ENCODE measurements at places on chromosomes 3 and 15.
A peak's percentile ranks its signal among the peaks of the same experiment; 100 is the strongest.

GRCh38 chr3:168162172-168162571 is 66.4 kb upstream of the GOLIM4 start:
- no peak for DNase-seq

DNA sequence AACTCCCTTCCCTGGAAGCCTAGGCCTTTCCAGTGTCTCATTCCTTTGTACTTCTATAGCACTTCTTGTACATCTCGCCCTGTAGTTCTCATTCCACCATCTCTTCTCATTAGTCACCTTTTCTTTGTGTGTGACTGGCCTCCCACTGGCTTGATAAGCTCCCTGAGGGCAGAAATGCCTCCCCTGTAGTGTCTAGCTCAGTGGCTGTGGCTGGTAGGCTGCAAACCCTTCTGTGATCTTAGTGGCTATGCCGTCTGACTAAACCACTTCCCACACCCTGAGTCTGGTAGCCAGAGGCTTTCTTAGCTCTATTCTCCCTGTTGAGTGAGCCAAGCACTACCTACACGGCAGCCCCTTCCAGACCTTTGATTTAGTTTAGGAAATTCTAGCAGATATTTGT is 24.4 kb upstream of the TNFAIP8L3 start:
- no peak for DNase-seq

GRCh38 chr3:150786791-150787190 is 23.8 kb upstream of the SIAH2 start:
- no peak for DNase-seq

GRCh38 chr3:161020256-161020655 is 84.9 kb downstream of the B3GALNT1 start:
- DNase-seq, result no peak

GRCh38 chr15:39887832-39888231 is 32.2 kb downstream of the GPR176 start:
- peak; percentile 2 for DNase-seq

DNA sequence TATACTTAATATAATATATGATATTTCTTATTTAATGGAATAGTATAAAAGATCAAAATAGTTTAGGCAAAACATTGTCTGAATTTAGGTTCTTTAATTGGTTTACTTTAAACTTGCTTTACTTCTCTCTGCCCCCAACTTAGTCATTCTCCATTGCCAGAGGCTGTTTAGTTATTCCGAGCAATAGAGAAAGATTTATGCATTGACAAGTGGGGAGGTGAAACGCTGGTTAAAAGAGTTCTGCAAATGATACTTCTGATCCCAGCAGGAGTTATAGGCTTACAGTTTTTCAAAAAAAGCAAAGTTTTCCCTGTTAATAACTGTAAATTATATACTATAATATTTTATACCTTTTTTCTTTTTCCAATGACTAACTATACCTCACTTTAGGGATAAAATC is 145.4 kb downstream of the EPHA3 start:
- no peak for DNase-seq

GRCh38 chr3:190169877-190170276 is 49.2 kb upstream of the P3H2 start:
- no peak for DNase-seq

- no peak for DNase-seq
These were observed 157.0 kb downstream of the RYR3 start for GRCh38 chr15:33467816-33468163.

- no peak for DNase-seq
These were observed 167.6 kb downstream of the PLCL2 start for GRCh38 chr3:17052363-17052762.

GRCh38 chr3:127684871-127685707 is 12.3 kb downstream of the ABTB1 start:
- DNase-seq, result no peak

- DNase-seq, result no peak
These were observed 90.7 kb upstream of the FNDC3B start for GRCh38 chr3:171948674-171949073.

DNA sequence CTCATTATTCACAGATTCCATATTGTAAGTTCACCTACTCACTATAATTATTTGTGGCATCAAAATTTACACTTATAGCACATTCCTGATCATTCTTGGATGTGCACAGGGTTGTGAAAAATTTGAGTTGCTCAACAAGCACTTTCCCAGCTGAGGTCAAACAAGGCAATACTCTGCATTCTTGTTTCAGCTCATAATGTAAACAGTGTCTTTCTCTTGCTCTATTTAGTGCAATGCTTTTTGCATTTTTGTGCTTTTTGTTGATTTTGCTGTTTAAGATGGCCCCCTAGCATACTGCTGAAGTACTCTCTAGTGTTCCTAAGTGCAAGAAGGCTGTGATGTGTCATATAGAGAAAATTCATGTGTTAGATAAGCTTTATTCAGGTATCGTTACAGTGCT is 66.7 kb upstream of the TNIK start:
- no peak for DNase-seq

DNA sequence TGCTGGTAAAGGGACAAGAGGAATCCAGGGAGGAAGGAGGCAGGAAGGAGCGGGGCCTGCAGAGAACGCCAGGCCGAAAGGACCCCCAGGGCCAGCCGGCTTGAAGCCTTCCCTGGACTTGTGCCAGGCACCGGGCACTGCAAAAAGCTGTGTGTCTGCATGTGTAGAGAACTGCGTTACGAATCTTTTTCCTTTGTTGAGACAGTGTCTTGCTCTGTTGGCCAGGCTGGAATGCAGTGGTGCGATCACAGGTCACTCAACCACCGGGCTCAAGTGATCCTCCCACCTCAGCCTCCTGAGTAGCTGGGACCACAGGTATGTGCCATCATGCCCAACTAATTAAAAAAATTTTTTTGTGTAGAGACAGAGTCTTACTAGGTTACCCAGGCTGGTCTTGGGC is 17.0 kb upstream of the MUC4 start:
- no peak for DNase-seq

GRCh38 chr15:96716478-96716877 is 386.0 kb downstream of the NR2F2 start:
- DNase-seq, result no peak

DNA sequence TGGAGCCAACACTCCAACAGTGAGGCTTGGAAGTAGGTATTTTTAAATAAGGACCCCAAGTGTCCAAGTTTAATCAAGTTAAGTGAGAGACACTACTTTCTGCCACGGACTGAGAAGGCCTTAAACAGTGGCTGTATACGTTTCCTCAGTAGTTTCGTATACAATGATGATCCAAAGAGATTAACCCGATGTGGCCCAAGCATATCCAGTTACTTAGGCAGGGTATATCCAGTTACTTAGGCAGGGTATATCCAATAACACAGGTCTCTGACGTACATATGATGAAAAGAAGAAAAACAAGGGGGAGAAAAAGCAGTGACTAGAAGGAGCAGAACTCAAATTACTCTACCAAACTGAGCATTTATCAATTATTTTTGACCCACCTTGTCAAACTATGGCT is 591.4 kb downstream of the FOXP1 start:
- DNase-seq, result no peak

GRCh38 chr15:66229790-66230465 is 23.6 kb downstream of the MEGF11 start:
- DNase-seq, result no peak

DNA sequence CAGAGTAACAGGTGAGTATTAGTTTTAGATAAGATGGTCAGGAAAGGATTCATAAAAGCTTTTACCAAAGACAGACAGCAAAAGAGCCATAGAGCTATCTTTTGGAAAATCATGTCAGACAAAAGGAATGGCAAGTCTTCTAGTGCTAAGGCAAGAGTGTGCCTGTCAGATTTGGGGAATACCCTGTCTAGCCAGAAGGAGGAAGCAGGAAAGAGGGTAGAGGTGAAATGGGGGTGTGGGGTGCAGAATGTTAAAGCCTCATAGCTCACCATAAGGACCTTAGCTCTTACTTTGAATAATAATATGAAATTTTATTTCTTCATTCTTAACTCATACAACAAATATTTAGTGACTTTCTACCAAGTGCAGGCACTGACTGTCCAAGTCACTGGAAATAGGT is 512.1 kb upstream of the ROBO2 start:
- DNase-seq, result no peak

DNA sequence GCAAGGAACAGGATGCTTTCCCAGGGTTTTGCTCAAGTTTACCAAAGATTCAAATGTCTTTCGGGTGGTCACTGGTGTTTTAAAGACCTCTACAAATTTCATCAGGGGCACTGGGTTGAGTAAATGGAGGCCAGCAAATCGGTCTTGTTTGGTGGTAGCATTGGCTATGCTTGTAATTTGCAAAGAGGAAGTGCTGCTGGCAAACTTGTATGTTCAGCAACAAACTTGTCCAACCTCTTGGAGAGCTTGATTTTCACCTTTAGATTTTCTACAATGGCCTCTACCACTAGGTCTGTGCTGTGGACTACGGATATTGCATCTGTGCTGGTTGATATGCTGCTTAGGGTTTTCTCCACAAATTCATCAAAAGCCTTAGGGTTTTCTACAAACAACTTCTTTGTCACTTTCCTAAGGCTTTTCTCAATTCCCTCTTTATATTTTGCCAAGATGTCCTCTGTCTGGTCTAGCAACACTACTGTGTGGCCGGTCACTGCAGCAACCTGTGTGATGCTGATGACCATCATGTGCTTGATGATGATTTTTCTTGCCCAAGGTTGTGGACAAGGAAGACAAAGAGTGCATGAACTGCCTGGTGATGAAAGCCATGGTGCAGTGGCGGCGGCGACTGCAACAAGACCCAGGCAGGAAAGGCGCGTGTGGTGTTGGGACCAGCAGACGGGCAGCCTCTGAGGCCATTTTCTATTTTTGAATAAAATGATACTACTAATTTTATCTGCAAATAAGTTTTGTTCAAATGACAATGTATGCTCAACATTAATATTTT is 50.8 kb downstream of the RFX7 start:
- DNase-seq, result no peak

- no peak for DNase-seq
These were observed 320.9 kb downstream of the PTPRG start for GRCh38 chr3:61882253-61882652.

DNA sequence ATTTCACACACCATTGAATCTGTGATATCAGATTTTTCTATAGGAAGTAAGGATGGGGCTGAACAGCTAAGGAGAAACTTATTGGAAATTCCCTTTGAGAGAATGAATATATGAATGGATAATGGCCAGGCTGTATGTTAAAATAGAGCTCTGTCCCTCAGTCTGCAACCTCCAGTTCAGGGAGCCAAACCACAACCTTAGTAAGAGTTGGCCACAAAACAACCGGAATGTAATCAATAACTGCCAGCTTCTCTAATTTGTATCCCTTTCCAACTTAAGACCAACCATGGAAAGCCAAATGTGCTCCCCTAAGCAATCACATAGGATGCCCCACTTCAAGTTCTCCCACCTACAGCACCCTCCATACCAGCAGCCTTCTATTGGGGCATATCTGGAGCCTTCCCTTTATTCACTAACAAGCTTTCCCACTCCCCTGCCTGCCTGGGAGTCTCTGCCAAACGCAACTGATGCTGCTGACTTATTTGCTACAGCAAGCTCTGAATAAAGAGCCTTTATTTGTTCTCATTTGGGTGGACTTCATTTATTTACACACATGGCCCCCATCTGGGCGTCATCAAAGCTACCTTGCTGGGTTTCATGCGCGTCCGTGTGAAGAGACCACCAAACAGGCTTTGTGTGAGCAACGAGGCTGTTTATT is 75.4 kb upstream of the LARS2 start:
- no peak for DNase-seq

- no peak for DNase-seq
These were observed 15.4 kb downstream of the IGSF10 start for GRCh38 chr3:151445273-151446001.

DNA sequence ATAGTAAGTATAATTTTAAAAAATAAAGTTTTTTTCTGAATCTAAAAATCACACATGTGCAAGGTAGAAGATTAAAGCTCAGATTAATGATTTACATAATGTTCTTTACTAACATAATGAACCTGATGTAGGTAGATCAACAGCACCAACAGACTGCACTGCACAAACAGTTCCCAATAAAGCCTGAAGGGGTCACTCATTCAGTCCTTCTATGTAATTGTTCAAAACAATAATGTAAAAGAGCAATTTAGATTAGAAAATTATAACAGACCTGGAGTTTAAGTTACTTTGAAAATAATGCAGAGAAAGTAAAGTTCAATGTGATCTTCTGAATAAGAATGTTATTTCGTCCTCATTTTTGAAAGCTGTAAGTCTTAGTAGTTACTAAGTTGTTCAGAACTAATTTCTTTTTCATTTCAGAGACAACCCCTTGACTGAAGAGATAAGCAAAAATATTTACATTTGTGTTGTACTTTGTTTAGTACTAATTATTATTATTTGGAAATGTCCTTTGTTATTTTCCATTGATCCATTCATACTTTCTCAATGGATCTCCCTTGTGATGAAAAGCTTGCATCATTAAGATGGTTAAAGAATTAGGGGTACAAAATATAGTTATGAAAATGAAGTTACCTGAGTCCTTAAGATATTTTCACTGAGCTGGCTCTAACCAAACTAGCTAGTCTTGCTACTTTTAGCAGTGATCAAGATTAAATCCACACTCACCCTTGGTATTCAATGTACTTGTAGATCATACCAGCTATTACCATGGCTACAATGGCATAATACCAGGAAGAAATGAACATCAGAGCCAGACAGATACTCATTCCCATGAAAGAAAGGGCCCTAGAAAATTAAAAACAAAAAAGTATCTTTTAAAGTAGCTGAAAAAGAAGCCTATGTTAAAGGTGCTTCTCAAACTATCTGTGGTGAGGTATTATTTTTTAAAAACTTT is 16.8 kb downstream of the EMC4 start:
- no peak for DNase-seq

- DNase-seq, result no peak
These were observed 26.2 kb downstream of the TKT start for GRCh38 chr3:53229606-53230005.

GRCh38 chr3:49534581-49535441 is 19.5 kb upstream of the BSN start:
- peak; percentile 42 for DNase-seq

DNA sequence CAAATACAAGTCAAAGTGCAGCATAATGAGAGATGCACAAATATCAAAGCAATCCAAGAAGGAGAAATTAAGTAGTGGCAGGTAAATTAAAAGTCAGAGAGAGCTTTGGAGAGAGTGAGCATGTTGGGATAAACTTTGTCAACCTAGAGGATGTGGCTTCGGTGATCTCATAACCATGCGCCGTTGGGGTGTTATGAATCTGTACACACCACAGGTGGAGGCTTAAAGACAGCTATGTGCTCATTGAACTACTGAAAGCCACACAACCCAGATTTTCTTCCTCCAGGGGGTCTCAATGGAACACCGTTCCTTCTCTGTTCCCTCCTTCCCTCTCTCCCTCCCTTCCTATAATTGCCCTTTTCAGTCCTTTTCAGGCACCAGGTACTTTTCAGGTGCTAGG is 52.0 kb downstream of the SUCNR1 start:
- DNase-seq, result no peak

- DNase-seq, result no peak
These were observed 7.7 kb downstream of the GTF2A2 start for GRCh38 chr15:59649603-59650002.

GRCh38 chr3:141793476-141794260 is 30.5 kb downstream of the GRK7 start:
- DNase-seq, result no peak

- DNase-seq, result no peak
These were observed 49.4 kb downstream of the ITGB5 start for GRCh38 chr3:124837730-124838186.

- no peak for DNase-seq
These were observed 7.8 kb upstream of the RPSA start for GRCh38 chr3:39398700-39399099.

All from DMS79 treated with DMSO at 0.1 percent for 48 hours (cell line).